ENCODE measurements at places on chromosomes 12 and 14.

DNA sequence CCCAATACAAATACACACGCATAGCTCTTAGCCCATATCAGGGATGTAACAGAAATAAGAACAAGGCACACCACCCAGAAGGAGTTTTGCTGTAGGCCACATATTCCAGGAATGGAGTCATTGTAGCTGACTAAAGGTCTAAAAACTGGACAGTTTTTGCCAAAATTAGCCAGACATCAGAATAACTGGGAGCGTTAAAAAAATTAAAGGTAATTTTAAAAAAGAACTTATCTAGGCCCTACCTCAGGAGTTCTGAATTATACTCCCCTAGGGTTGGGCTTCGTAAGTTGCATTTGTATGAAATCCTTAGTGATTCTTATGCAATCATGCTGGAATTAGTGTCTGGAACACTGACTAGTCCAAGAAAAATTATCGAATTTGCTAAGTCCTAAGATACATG is 987.7 kb downstream of the GALC start:
- DNase-seq, result no peak

GRCh38 chr12:21451529-21451928 is 14.1 kb downstream of the PYROXD1 start:
- DNase-seq, result no peak

GRCh38 chr14:102928412-102929240 is 6.2 kb downstream of the AMN start:
- DNase-seq, result peak; percentile 80

GRCh38 chr14:105192866-105193731 is 12.0 kb upstream of the NUDT14 start:
- DNase-seq, result peak; percentile 54

DNA sequence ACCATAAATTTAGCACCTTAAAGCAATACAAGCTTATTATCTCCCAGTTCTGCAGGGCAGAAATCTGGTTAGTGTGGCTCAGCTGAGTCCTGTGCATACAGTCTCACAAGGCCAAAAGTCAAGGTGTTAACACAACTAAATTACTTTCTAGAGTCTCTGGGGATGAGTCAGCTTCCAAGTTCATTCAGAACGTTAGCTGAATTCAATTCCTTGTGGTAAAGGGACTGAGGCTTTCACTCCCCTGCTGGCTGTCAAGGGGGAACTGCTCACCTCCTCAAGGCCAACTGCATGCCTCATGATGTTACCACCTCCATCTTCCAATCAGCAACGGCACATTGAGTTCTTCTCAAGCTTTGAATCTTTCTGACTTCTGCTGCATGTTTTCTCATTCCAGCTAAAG is 27.6 kb downstream of the EML5 start:
- no peak for DNase-seq

DNA sequence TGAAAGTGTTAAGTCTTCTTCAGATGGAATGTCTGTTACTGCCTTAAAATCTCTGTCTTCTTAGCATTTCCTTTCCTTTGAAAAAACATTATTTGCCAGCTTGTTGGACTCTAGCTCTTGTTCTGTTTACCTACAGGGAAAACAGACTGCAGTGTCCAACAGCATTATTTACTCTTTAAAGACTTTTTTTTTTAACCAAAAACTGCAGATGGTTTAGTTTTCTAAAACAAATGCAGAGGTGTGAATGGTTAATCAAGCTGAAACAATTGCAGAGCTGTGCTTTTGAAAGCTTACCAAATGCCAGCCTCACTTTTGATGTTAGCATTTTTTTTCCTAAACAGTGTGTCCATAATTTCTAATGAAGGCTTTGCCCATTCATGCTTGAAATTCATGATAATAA is 323.3 kb downstream of the TMEM117 start:
- no peak for DNase-seq

DNA sequence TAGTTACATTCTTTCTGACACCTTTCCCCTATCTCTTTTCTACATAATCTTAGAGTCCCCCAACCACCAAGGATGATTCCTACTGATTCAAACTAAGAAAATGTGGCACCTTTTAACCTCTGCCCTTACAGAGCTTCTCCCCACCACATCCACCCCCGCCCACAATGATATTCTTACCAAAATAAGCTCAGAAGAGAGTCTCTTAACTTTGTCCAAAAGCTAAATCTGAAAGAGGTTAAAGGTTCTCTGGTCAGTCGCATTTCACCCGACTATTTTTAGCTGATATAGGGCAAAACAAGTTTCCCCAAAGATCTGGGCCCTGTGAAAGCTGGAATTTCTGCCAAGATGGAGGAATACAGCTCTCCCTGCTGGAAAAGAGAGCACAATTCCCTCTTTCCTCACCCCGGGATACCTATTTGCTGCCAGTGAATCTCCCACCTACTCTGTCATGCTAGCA is 128.6 kb downstream of the ZFP36L1 start:
- DNase-seq, result no peak

GRCh38 chr12:124766727-124767065 is 97.0 kb downstream of the SCARB1 start:
- no peak for DNase-seq

GRCh38 chr12:40192704-40193255 is 32.0 kb upstream of the LRRK2 start:
- no peak for DNase-seq

DNA sequence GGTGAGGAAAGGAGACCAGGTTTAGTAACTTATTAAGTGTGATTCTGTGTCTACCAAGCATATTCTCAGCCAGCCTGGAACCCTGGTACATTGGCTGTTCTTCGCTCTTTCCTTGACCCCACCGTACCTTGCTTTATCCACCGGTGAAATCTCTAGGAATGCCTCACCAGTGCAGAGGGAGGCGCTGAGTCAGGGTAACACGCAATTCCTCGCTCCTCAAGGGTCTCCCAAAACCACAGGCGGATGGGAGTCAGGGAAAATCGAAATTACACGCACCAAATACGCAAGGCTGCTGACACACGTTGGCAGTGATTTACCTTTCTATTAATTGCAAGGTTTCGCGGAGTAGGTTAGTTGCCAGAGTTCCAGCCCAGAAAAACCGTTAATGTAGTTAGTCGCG is 845 bp downstream of the L3HYPDH start:
- DNase-seq, result no peak

GRCh38 chr12:47394070-47394469 is 311.8 kb downstream of the RPAP3 start:
- DNase-seq, result no peak

GRCh38 chr14:74985028-74985310 is 17.8 kb upstream of the EIF2B2 start:
- DNase-seq, result no peak
